ENCODE measurements at places on chromosomes 13 and 19.
A peak's percentile ranks its signal among the peaks of the same experiment; 100 is the strongest.

GRCh38 chr19:14763497-14764145 is 14.7 kb downstream of the ADGRE2 start:
- no peak for DNase-seq

DNA sequence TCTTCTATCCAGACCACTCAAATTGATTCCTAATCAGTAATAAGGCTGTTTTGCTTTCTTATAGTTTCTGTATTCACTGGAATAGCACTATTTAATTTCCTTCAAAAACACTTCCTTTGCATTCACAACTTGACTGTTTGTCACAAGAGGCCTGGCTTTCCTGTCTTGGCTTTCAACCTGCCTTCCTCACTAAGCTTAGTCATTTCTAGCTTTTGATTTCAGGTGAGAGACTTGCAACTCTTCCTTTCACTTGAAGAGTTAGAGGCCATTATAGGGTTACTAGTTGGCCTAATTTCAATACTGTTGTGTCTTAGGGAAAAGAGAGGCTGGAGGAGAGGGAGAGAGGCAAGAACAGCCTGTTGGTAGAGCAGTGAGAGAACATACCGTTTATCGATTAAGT is 47.0 kb downstream of the SACS start:
- no peak for DNase-seq

DNA sequence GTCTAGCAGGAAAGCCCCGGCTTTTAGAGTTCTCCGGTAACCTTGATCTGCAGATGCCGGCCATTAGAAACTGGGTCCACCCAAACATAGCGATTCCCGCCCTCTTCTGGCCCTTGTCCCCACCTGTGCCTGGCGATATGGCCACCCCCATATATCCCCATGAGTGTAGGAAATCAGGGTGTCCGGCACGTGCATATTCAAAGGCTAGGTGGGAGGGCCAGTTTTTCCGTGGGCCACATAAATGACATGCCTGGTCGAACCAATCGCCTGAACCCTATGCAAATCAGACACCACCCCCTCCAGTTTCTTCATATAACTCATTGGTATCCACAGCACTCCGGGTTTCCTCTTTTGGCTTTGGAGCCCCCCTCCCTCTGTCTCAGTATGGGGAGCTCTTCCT is 37.4 kb downstream of the ERICH4 start:
- DNase-seq: no peak

DNA sequence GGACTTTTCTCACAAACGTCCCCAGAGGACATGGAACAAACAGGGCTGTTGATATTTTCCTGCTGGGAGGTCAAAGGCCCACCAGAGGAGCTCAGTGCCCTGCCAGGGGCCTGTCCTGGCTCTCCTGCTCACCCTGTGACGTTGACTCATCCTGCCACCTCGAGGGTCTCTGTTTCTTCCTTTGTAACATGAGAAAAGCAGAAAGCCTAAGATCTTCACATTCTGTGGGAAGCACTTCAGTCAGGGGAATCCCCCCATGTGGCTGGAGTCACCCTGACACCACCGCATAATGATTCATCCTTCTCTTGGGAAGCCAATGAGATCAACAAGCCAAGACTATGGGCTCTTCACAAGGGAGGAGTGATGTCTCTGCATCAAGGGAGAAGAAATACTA is 147.9 kb downstream of the KATNAL1 start:
- peak; percentile 38 for DNase-seq

DNA sequence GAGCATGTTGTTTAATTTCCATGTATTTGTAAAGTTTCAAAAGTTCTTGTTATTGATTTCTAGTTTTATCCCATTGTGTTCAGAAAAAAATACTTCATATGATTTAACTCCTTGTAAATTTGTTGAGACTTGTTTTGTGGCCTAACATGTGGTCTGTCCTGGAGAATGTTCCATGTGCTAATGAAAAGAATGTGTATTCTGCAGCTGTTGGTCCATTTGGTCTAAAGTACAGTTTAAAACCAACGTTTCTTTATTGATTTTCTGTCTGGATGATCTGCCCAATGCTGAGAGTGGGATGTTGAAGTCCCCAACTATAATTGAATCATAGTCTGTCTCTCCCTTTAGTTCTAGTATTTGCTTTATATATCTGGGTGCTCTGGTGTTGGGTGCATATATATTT is 34.9 kb upstream of the TPP2 start:
- no peak for DNase-seq

DNA sequence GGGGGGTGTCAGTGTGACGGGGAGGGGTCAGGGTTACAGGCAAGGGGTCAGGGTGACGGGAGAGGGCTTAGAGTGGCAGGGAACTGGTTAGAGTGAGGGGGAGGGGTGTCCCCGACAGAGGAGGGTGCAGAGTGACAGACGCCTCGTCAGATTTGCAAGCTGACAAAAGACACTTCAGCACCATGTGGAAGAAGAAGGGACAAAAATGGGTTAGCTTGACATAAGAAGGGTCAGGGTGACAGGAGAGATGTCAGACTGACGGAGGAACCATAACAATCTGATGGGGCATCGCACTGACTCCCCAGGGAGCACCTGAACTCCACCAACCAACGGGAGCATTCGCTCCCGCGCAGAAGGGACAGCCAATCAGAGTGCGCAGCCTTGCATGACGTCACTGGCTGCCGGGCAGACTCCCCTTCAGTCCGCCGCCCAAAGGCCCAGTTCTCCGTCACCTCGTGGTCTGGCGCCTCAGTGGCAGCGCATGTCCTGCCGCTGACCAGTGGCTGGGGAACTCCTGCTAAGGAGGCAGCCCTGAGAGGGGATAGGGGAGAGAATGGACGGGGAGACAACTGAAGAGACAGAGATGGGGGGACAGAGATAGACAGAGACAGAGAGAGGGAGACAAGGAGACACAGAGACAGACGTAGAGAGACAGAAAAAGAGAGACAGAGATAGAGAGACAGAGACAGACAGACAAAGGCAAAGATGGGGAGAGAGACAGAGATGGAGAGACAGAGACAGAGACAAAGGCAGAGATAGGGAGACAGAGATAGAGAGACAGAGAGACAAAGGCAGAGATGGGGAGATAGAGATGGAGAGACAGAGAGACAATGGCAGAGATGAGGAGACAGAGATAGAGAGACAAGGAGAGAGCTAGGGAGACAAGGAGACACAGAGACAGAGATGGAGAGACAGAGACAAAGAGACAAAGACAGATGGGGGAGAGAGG is 30.2 kb downstream of the C19orf81 start:
- DNase-seq: peak; percentile 64

DNA sequence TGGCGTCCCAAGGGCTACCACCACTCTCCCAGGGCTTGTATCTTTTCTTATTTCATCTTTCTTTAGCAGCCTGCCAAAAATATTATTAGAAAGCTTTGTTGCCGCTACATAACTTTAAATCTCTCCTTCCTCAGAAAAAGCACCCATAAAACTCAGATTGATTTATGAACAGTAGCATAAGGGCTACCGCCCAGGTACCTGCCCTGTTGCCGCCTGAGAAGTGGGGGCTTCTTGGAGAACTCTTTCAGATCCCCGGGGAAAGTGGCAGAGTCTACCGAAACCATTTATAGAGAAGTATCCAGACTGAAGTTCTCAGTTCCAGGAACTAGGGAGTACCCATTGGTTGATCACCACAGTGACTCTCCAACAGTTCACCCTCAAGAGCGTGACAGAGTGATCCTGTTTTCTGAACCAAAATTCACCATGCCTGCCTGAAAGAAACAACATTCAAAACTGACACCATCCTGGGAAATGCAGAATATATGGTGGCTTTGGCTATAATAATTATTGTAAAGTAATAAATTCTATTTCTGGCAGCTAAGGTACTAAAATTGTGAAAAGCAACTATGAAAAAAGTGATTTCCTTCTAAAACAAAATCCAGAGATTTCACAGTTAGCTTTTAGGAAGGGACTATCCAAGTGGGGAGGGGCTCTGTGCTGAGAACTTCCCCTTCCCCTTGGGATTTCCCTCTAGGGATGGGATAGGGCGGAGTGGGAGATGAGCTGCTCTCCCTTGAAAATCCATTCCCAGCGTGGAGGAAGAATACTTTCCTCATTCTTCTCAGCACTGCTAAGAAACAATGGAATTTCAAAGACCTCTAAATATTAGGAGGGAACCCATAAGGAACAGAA is 877 bp upstream of the N4BP2L1 start:
- no peak for DNase-seq

DNA sequence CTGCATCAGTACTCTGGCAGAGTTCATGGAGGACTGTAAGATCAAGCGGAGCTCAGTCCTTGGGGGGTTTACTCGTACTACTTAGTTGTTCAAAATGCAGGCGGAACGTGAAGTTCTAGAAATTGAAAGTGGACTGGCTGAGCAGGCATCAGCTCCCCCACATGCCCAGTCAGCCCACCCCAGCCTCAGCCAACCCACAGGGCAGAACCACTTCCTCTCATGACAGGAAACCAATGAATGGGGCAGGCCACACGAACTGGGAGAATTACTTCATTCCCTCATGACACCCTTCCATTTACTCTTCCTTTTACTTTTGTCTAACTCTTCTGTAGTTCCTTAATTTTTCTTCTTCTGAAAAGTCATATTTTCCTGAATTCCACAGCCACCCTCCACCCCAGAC is 71.9 kb downstream of the FLT1 start:
- DNase-seq: peak; percentile 11

GRCh38 chr13:104170980-104171555 is 1104.9 kb upstream of the SLC10A2 start:
- DNase-seq: no peak

GRCh38 chr13:19657872-19658591 is 24.6 kb downstream of the MPHOSPH8 start:
- DNase-seq: no peak

GRCh38 chr13:90787007-90787406 is 560.5 kb upstream of the MIR17HG start:
- no peak for DNase-seq

DNA sequence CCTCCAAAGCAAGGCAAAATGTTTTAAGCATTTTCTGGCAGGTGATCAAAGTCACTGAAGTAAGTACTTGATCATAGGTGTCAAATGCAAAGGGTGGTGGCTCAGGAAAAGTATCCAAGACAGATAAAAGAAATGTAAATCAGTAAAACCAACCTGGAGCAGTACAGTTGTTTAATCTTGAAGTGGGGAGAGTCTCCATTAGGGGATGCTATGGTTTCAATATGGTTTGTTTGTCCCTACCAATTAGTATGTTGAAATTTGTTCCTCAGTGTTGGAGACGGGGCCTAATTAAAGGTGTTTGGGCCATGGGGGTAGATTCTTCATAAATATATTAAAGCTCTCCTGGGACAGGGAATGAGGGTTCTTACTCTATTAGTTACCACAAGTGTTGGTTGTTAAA is 1781.7 kb upstream of the PRR20A start:
- DNase-seq: no peak

- no peak for DNase-seq
These were observed 12.1 kb downstream of the ONECUT3 start for GRCh38 chr19:1765232-1765903.

DNA sequence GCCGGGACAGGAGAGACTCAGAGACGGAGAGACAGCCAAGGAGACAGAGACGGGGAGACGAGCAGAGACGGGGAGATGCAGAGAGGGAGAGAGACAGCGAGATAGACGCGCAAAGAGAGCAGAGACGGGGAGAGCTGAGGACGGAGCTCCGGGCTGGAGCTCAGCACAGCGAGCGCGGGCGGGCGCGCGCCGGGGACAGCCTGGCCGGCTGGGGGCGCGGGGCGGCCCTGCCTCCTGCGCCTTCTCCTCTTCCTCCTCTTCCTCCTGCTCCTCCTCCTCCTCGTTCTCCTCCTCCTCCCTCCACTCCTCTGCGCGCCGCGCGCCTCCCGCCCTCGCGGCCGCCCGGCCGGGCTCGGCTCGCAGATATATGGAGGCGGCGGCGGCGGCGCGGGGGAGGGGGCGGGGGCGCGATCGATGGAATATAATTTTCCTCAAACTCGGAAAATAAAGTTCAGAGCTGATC is at the start of gene ERFL:
Gene ERFL (minus strand): TSS at position 229 of the 463 bp plus-strand sequence. CDS start 15,530 bp downstream, outside the sequence.
- no peak for DNase-seq

DNA sequence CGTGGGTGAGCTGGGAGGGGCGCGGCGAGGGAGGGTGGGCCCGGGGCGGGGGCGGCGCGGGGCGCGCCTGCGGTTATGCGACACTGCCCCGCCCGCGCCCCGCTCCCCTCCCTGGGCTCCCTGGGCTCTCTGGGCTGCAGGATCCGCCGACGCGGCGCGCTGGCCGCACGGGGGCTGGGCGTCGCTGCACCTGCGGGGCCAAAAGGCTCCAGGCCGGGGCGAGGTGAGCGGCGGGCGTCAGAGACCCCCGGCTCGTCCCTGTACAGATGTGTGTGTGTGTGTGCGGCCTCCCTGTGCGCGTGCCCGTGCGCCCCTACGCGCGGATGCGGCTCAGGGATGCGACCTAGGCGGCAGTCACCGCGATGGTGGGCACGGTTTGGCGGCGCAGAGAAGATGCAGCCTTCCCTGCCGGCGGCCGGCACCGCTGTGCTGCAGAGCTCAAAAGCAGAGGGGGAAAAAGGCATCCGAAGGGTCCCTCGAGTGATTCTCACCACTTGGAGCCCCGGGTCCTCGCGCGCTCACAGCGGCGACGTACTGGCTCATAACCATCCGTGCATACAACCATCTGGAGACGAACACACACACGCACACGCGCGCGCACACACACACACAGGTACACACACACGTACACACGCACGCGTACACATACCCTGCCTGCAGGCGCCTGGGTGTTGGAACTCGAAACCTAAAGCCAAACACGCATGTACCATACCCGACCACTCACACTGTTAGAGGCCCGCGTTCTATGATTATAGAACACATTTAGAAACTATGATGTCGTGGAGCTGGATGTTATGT is 709 bp downstream of the ATP8A2 start:
- no peak for DNase-seq

- no peak for DNase-seq
These were observed 40.8 kb downstream of the GADD45B start for GRCh38 chr19:2516727-2517126.

DNA sequence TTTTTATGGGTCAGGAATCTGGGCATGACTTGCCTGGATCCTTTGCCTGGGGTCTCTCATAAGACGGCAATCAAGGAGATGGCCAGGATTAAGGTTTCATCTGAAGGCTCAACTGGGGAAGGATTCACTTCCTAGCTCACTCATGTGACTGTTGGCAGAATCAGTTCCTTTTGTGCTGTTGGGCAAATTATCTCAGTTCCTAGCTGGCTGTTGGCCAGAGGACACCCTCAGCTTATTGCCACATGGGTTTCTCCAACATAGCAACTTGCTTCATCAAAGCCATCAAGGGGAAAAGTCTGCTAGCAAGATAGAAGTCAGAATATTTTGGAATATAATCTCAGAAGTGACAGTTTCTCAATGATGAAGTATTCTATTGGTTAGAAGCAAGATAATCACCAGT is 12.2 kb upstream of the EVI5L start:
- DNase-seq: no peak

DNA sequence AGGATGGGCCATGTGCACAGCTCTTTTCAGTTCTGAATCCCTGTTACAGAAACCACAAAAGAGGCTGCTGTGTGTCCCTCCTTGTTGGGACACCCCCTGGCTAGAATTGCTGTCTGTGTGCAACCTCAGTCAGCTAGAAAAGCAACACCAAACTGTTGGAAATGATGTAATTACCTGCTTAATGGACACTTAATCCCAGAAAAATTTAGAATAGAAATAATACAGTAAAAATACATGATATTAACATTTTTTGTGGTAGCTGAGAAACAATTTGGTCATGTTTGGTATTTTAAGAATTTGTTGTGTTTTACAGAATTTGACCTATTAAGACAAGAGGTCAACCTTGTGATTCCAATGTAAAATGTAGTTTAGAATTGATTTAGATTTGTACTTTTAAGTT is 46.8 kb downstream of the FAM124A start:
- no peak for DNase-seq
